ENCODE measurements at places on chromosomes 2 and 18. TPM values are rescaled to one million over a fixed set of nuclear protein-coding genes. Genes with fewer than 3 reads are reported as not detected.

DNA sequence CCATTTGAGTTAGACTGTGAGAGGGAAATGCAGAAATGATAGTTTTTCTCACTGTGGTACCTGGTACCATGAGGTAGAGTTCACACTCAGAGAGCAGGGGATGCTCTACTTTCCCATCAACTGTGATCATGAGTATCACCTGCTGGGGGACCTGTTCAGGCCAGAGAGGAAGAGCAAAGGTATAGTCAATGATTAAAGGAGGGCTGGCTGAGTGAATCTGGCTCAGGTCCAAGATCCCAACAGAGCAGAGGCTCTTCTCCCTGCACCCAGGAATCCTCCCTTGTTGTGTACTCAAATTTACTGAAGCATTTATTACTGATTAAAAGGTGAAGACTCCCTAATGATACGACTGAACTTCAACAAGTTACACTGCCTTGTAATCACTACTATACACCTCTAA, 104.6 kb upstream of the CHRNA1 start:
- no peak for DNase-seq

- no peak for DNase-seq
These were observed 56.0 kb upstream of the RBM44 start for GRCh38 chr2:237742614-237743013.

DNA sequence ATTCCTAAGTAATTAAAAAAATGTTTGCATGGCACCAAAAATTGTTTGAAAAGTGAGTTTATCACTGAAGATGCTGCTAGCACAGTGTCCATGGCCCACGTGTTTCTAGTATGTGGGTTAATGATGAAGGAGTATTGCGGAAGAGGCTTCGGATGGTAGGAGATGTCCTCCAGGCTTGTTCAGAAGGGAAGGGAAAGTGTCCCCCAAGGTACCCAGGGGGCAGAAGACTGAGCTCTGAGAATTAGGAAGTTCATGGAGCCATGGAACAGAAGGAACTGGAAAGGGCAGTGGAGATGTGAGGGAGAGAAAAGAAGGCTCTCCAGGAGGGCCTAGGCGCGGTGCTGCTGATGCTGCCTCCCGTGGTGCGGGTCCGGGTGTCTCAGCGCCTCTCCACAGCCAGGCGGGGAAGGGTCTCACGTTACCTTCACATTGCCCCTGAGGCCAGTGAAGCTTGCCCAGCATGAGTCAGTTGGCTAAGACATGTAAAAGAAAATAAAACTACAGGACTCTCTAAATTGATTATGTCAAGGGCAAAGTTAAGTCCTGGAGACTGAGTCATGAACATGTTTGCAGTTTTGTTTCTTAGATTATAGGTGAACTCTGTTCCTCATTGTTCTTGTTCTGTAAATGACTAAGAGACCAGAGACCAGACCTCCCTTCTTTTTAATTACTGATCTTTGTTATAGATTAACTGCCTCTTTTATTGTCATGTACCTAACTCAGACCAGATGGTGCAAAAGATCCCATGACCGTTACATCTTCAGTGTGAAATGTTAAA, 89.0 kb downstream of the MTCL1 start:
- DNase-seq, result no peak

DNA sequence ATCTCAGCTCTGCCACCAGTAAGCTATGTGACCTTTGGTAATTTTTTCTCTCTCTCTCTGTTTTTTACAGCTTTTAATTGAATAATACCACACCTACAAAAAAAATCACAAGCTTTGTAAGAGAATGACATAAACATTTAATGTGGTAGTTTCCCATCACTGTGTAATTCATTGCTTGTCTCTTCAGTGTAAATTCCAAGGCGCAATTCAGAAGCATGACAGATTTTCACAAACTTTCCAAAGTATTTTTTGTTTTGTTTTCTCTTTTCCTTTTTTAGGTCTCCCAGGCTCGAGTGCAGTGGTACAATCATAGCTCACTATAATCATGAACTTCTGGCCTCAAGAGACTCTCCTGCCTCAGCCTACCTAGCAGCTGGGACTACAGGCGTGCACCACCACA, 25.0 kb upstream of the PPM1B start:
- no peak for DNase-seq

DNA sequence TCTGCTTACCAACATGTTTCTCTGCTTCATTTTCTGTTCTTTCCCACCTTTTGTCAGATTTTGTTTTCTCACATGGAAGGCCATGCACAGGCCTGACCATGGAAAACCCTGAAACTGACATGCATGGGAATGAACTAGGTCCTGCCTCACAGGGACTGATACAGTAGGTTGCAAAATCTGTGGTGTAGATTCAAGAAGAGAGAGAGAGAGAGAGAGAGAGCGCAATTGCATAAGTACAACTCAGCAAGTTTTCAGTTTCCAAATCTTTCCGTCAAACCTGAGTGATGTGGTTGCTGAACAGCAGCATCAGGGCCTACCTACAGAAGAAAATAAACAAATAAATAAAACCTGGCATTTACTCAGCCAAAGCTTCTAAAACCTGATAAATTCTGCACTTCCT, 87.5 kb upstream of the RNF152 start:
- no peak for DNase-seq

- DNase-seq, result no peak
These were observed 82.8 kb upstream of the TMEM18 start for GRCh38 chr2:760001-760400.

DNA sequence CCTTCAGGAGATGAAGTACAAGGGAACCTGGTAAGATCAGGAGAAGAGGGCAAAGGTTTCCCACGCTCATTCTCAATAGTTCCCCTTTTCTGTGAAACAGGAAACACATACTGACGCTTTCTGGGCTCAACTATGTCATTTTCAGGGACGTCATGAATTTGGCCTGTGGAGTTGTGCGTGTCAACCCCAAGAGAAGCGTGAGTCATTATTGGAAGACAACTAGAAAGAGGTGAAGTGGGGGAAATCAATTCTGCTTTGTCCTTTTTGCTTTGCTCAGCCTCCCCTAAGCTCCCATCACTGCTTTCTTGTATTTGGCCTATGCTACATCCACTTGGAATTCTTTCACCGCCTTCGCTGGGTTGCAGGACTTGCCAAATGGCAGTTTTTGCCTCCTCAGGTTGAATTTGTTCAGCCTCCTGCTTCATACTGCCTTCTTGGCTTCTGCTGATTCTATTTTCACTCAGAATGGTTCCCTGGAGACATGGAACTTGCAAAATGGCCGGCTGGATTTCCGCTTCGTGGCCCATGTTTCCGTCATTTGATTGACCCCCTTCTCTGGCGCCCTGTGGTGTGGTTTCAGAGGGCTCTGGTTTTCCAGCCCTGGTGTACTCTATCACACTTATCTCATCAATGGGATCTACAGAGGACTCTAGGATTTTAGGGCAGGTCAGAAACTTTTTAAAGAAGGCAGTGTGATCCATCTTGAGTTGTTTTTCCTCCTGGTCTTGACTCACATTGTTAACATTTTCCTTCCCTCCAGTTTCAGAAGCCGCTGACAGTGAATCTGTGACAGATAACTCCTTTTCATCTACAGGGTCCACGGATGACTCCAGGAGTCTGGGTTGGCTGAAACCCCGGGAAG, 93.3 kb downstream of the ALPK2 start:
- no peak for DNase-seq

- no peak for DNase-seq
These were observed 1.8 kb downstream of the RNF138 start for GRCh38 chr18:32093523-32093922.

DNA sequence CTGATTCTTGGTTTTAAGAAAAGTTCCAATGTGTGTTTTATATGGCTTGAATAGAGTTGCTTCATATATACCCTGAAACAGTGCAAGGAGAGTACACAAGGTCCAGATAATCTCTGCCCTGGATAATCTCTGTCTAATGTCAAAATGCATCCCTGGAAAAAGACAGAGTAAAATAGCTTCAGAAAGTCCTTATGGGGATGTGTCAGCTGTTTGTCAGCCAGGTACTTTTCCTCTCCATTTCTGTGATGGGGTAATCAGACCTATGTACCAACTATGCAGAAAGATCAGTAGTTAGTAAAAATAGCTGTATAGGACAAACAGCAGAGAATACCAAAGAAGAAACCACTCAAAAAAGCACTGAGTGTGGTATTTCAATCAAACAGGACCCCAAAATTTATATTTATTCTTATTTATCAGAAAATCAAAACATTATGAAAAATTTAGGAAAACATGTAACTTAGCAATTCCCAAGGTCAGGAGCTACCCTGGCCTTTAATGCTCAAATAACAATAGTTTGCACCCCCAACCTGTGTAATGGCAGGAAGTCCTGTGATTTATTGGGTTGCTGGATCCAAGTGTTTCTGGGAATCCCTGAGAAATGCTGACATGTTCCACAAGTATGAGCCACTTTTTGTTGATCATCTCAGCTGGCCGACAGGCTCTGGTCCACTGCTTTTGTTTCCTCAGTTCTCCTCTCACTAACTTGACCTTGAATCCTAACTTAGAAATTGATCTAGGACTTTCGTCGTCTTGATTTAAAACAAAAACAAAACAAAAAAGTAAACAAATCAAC, 69.6 kb downstream of the MDH1 start:
- no peak for DNase-seq

- DNase-seq, result peak; percentile 37
These were observed 852 bp downstream of the POLI start for GRCh38 chr18:54269893-54270844.

DNA sequence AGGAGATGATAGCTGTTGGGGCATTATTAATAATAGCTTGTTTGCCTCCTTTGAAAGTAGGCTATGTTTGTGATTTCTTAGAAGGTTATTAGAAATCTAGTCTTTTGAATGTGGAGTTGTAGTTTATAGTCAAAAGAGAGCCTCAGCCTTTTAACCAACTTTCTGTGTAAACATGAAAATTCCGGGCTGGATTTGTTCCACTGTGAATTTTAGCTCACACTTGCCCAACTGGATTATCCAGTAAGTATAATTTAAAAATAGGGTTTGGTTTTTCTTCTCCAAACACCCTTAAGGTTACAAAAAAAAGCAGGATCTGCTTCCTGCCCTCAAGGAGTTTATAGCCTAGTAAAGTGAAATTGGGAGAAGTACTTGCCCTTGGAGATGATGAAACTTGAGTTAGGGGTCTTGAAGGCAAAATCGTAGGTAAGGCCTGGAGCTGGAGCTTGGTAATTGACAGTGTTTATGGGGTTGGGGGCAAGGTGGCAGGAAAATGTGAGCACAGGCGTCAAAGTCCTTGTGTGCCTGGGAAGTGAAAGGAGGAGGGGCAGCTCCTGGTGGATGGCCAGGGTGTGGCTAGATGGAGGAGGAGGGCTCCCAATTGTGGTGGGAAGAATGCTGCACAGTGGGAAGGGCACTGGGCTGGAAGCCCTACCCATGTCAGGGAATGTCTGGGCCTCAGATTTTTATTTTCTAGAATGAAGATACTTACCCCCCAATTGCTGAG, 21.3 kb downstream of the ITGA6 start:
- no peak for DNase-seq

- DNase-seq, result no peak
These were observed 73.8 kb downstream of the SPTBN1 start for GRCh38 chr2:54529935-54530334.

GRCh38 chr2:197293252-197294007, 17.1 kb downstream of the ANKRD44 start:
- no peak for DNase-seq

DNA sequence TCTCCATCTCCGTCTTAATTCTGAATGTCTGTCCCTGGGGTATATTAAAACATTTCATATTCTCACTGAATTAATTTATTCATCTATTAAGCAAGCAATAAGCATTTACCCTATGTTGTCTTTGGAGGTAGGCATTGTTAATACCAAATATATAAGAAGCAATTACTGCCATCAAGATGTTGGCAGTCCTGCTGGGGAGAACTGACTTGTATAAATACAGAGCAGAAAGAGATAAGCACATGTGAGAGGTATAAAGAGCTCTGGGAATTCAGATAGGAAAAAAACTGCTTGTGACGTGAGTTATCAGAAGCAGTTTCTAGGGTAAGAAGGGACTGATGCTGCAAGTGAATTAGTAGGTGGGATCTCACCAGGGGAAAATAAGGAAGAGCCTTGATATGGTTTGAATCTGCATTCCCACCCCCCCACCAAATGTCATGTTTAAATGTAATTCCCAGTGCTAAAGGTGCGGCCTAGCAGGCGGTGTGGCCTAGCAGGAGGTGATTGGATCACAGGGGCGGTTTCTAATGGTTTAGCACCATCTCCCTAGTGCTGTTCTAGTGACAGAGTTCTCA, 286.8 kb downstream of the RAD51AP2 start:
- no peak for DNase-seq

The CLEC4F gene
- total RNA-seq, result not detected

The TXNDC2 gene
- not detected for total RNA-seq

The FNDC4 gene
- total RNA-seq, result 6.2 TPM

The CD8B2 gene
- total RNA-seq, result not detected

The CPLX4 gene
- total RNA-seq, result 0.12 TPM

The LBX2 gene
- total RNA-seq, result 0.12 TPM

The SUPT7L gene
- total RNA-seq, result 35.7 TPM

The GRB14 gene
- total RNA-seq, result 3.4 TPM

The ANKRD29 gene
- 0.81 TPM for total RNA-seq

The AGAP1 gene
- 26.9 TPM for total RNA-seq

The UGT1A8 gene
- total RNA-seq, result not detected

The NXPH2 gene
- 4.3 TPM for total RNA-seq

The TTC39C gene
- total RNA-seq, result 27.6 TPM

The CXCR4 gene
- total RNA-seq, result 32.6 TPM

The KATNAL2 gene
- total RNA-seq, result 39.9 TPM

The MTLN gene
- total RNA-seq, result 9.9 TPM

All from neural progenitor cell (in vitro differentiated cells).